Activated CD4-positive, alpha-beta T cell treated with anti-CD3 and anti-CD28 coated beads, Interleukin-2, amount 50 U/mL, for 16 hours (primary cell): ENCODE measurements at places on chromosomes 13 and 19.

DNA sequence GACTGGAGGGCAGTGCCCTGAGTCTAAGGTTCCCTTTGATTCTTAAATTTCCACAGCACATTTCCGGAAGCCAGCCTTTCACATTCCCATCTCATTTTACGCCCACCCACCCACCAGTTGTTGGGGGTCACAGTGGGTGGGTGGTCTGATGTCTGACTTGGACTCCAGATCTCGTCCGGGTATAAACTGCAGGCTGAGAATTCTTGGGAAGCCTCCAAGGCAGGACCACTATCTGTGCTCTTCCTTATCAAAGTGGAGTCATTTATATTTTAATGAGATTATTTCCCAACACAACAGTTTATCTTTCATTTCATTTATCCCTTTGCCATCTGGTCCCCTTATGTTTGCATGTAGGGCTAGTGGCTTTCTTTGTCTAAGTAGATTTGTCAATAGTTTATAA, 3.6 kb upstream of the FAM124A start:
- DNase-seq, result no peak

DNA sequence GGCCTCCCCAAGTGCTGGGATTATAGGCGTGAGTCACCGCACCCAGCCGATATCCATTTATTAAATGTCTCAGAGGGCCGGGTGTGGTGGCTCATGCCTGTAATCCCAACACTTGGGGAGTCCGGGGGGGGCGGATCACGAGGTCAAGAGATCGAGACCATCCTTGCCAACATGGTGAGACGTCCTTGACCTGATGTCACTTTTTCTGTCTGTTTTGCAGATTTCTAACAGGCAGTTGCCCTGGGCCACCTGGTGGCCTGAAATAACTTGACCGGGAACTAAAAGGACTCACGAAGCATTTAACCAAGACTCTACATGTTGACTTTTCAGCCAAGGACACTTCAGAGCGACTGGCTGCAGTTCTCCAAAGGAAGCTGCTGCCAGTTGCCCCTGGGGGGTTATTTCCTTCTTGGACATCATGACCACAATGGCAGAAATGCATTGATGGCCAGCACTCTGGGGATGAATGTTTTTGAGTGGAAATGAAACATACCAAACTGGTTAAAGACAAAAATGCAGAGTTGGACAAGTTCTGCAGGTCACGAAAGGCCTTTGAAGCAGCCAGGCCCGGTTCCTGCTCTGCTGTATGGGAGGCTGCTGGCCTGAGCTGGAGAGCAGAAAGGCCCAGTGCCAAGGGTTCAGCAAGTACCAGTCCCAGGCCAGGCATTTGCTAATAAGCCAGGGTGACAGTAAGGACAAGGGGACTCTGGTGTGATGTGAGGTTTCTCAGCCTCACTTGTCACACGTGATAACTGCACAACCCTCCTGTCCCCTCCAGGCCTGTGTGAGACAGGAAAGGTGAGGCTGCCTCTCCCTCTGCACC, 8.3 kb downstream of the ZNF837 start:
- no peak for DNase-seq

- no peak for DNase-seq
Measured at GRCh38 chr13:51781246-51782022, 22.5 kb downstream of the DHRS12 start.

- no peak for DNase-seq
Measured at GRCh38 chr19:58166708-58167280, 16.1 kb upstream of the ZNF274 start.

- no peak for DNase-seq
Measured at GRCh38 chr13:91482427-91482826, 84.0 kb downstream of the GPC5 start.

DNA sequence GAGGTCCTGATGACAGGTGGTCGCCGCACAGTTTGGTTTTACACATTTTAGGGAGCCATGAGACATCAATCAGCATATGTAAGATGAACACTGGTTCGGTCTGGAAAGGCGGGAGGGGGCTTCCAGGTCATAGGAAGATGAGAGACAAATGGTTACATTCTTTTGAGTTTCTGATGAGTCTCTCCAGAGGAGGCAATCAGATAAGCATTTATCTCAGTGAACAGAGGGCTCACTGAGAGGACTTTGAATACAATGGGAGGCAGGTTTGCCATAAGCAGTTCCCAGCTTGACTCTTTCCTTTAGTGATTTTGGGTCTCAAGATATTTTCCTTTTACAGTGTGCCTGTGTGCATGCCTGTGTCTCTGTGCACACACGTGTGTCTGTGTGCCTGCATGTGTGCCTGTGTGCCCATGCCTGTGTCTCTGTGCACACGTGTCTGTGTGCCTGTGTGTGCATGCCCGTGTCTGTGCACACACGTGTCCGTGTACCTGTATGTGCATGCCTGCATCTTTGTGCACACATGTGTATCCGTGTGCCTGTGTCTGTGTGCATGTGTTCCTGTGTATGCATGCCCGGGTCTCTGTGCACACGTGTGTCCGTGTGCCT, 35.5 kb upstream of the TMEM255B start:
- DNase-seq, result no peak

DNA sequence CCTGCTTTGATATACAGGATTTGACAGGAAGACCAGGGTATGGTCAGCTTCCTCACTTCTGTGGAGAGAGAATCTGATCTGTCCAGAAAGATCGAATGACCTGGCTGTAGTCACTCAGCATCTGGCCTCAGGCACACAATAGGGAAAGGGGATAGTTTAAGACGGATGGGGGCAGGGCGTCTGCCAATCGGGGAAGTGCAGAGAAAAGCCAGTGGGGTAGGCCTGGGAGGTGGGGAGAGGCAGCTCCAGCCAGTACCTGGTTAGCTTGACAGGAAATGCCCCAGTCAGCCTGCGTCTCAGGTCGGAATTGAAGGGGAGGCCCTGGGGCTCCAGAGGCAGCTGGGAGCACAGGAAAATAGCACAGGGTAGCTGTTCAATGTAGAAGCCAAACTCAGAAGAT, 12.4 kb downstream of the ZNF444 start:
- no peak for DNase-seq

DNA sequence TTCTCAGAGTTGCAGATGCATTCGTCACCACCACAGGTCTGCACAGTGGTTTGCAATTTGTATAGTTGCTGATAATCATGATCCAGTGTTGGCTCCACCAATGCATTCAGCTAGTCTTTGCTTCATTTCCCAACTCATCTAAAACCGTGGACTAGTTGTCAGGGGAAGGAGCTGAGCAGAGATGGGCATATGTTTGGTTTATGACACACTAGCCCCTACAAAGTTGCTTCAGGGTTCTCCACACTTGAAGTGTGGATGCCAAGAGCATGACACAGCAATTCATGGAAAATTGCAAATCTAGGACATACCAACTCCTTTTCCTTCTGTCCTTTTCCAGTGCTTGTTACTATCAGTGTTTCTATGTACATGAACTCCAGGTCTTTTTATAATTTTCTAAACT, 168.0 kb downstream of the TNFSF13B start:
- no peak for DNase-seq

DNA sequence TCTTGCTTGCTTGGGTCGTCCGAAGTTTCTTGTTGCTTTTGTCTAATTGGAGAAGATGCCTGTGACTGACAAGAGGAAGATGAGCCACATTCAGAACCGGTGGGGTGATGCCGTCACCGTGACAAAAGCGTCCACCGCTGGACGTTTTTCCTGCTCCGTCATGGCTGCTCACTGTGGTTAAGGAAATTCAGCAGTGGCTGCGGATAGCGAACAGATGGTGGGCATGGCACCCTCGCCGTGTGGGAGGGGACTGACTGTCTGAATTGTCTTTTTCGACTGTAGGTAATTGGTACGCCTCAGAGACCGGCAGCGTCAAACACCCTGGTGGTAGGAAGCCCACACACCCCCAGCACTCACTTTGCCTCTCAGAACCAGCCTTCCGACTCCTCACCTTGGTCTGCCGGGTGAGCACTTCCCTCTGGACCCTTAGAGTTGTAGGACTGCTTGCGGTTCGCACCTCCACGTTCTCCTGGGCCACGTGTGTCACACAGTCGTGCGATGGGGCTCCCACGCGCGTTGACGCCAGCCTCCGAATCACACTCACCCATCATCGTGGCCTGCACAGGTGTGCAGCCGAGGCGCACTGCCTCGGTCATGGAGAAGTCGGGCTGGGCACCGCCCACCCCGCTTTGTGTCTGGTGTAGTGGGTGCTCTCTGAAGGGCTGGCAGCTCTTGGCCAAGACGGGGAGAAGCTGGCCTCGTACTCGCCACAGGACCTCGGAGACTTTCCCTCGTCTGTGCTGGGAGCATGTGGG, 26.5 kb downstream of the ATP4B start:
- DNase-seq, result no peak

- DNase-seq, result no peak
Measured at GRCh38 chr19:4012975-4013634, 5.6 kb downstream of the PIAS4 start.

- DNase-seq, result no peak
Measured at GRCh38 chr13:87999788-88000187, 328.6 kb downstream of the SLITRK5 start.

DNA sequence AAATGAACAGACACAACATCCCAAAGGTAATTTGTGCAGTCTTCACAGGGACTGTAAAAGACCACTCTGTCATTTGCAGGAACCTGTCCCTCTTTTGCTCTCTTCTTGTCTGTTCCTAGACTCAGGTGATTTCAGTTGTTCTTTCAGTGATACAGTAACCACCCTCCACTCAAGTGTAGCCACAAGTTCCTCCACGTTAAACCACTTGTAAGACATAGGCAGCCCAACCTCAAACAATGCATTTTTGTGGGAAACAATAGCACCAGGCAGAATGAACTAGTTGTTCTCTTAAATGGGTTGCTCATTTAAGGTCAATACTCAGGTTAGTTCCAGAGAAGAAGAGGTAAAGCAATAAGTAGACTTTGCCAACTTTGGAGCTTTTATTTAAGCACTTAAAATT, 359.4 kb downstream of the MZT1 start:
- no peak for DNase-seq

GRCh38 chr19:51926426-51926783, 867 bp upstream of the ZNF613 start:
- DNase-seq, result no peak

GRCh38 chr13:42181381-42181953, 90.5 kb upstream of the AKAP11 start:
- DNase-seq, result no peak

DNA sequence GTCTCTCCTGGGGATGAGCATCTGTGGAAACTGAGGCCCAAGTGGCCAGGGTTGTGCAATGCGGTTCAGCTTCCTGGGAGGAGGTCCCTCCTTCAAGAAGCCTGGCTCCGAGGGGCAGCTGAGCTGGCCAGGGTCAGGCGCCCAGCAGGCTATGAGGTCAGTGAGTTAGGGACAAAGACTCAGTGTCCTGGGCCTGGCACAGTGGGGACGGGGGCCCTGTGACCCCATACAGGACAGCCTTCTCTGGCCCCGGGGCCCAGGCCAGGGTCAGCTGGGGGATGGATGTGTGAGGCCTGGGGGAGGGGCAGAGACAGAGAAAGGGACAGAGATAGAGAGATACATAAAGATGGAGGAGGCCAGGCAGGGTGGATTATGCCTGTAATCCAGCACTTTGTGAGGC, 3.0 kb upstream of the IL12RB1 start:
- DNase-seq, result no peak

DNA sequence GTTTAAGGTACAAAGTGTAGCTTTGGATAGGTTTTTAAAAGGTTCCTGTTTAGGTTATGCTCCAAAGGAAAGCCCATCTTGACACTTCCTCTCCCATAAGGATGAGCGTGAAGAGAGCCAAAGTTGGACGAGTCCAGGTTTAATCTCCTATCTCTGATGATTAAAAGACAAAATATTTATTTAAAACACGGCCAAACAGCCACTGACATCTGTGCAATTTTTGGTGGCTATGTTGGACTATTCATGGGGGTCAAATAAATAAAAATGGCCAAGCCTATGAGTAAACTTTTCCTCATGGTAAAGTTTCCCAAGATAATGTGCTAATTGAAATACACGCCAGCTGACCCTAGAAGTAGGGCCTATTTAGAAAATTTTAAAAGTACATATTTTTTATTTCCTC, 69.0 kb upstream of the DOCK9 start:
- no peak for DNase-seq

DNA sequence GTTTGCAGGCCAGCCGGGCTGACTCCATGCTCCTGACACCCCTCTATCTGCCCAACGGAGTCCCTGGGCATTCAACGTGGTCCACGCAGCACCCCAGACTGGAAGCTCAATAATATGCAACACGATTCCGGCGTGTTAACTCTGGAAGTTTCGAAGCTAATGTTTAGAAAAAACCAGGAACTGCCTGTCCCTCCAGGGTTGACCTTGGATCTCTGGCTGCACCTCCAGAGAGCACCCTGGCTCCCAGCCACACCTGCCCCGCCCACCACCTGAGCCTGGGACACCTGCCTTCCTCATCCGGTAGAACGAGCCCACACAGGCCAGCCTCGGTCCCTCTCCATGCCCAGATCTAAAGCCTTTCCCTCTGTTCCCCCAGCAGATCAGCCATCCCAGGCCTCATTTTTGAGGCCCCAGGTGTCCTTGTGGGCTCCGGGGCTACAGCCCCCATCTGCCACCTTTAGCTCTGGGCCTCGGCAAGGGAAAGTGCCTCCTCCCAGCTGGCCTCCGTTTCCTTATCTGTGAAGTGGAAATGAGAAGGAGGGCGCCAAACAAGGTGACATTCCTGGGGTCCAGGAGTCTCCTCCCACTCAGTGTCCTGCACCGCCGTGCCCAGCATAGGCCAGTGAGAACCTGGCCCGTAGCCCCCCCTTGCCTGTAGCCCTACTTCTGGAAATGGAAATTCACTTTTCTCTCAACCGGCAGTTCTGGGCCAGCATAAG, 38.7 kb downstream of the KLF2 start:
- DNase-seq, result no peak

DNA sequence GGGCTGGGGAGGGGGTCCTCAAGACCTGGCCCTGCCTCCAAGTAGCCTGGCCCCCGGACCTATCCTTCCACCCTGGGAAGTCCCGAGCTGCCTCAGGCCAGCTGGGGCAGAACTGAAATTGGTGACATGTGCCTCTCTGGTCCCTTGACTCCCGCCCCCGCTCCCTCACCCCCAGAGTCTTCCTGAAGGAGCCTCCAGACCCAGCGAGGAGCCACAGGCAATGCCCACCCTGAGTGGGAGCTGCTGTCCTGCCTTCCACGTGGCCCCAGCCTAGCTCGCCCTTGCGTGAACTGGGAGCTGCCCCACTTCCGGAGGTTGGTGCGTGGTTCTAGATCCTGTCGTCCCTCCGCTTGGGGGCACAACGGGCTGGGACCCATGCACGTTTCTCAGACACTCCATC, 34.6 kb downstream of the CEBPA start:
- DNase-seq, result no peak

DNA sequence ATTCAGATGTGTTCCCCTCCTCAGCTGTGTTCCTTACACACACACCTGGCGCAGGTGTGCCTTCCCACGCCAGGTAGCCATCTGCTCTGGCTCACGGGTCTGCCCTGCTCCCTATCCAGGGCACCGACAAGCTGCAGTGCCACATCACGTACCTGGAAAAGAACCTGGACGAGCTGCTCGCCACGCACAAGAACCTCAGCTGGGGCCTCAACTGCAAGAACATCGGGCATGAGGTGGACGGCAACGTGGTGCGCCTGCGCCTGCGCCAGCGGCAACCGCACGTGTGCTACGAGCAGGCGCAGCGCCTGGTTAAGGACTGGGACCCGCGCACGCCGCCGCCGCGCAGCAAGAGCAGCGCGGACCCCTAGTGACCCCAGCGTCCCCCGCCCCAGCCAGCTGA, 26.5 kb upstream of the CASP14 start:
- DNase-seq, result no peak

GRCh38 chr19:49436381-49437017, 4.8 kb downstream of the SLC17A7 start:
- DNase-seq, result peak; percentile 65

GRCh38 chr19:36686365-36687213, 823 bp upstream of the ZNF567 start:
- no peak for DNase-seq
